ENCODE measurements at places on chromosomes 1 and 21.
A peak's percentile ranks its signal among the peaks of the same experiment; 100 is the strongest.

DNA sequence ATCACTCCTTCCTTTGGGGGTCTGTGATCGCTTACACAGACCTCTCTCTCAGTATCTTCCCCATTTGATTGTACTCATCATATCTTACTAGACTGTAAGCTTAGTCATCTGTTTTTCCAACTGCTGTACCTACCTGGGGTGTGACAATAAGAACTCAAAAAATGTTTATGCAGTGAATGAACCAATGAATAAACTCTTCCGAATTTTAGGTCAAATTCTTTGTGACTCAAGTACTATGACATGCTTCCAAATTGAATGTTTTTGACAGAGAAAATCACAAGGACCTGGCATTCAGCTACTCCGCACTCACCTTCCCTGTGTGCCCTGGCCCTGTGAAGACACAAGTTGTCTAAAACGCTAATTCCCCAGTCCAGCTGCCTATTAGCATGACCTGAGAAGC, 42.1 kb downstream of the TMCO4 start:
- no peak for DNase-seq

DNA sequence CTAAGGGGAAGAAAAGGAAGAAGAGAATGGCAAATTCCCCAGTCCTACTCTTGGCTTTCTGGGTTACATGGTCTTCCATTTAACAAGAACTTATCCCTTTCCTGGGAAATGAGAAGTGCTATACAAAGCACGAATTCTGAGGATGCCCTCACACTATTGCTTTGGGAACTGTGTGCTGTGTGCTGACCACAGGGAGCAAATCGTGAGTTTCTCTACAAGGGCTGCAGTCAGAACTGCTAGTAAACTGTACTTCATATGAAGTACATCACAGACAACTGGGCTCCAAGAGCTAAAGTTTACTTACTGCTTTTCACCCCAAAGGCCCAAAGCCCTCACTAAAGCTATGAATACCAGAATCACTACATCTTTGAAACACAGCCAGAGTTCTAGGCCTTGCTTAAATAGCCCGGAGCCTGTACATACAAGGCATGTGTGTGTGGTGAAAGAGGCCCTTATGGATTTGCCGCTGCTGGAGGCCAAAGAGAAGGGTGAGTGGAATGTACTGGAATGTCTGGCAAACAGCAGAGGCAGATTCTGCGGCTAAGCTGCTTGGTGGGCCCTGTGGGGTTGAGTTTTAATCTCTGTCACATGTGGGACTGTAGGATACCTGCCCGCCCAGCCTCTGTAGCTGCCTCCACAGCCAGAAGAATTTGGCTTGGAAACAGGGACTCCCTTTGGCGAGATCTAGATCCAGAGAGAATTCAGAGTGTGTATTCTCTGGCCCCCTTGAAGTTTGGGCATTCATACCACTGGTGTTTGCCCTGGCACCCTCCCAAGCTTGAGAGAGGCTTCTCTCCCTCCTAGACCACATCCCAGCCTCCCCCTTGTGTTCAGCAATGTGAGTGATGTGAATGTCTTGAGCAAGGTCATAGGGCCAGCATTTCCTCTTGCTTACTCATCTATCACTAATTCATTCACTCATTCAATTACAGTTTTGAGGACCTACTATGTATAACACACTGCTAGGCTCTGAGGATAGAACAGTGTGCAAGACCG, 21.9 kb upstream of the TRIM67 start:
- DNase-seq = no peak

GRCh38 chr1:237671935-237672334, 218.8 kb downstream of the ZP4 start:
- DNase-seq = no peak

- no peak for DNase-seq
Observed at GRCh38 chr1:152112101-152112884, 3.0 kb downstream of the TCHH start.

DNA sequence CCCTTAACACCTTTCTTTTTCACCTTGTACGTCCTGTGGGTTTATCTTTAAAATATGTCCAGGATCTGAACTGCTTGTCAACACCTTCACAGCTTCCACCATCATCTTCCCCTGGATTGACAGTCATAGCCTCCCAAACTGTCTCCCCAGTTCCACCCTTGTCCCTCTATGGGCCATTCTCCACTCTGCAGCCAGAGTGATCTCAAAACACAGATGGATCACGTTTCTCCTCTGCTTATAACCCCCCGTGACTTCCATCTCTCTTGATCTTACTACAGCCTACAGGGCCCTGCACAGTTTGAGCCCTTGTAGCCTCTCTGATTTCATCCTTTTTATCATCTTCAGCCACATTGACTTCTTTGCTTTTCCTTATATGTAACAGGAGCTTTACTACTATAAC, 4.3 kb downstream of the INSRR start:
- no peak for DNase-seq

GRCh38 chr1:155979597-155980343, 1.4 kb upstream of the ARHGEF2 start:
- DNase-seq = no peak

- no peak for DNase-seq
Observed at GRCh38 chr1:219177363-219177762, 3.7 kb downstream of the LYPLAL1 start.

DNA sequence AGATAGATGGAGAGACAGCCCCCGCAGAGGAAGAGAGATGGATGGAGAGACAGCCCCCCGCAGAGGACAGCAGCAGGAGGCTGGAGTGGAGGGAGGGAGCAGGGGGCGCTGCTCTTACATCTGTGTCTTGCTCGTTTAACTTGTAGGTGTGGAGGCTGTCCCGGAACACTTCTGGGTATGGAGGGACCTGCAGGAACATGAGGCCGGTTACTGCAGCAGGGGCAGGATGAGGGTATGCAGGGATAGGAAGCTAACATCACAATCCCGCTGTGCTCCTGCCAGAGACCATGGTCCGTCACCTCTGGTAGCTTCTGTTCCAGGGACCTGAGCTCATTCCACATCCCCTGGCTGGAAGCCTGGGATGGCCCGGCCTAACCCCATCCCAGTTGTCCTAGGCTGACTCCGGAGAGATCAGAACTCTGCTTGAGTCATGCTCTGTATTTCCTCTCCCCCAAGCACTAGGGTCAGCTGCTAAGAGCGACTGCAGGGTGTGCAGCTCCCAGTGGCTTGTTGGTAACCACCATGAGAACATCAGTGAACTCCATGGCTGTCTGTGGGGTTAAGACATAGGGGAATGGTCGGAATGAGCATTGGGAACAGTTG, 36.7 kb upstream of the GOLT1A start:
- no peak for DNase-seq

GRCh38 chr1:214349781-214350180, 68.8 kb downstream of the SMYD2 start:
- DNase-seq = no peak

DNA sequence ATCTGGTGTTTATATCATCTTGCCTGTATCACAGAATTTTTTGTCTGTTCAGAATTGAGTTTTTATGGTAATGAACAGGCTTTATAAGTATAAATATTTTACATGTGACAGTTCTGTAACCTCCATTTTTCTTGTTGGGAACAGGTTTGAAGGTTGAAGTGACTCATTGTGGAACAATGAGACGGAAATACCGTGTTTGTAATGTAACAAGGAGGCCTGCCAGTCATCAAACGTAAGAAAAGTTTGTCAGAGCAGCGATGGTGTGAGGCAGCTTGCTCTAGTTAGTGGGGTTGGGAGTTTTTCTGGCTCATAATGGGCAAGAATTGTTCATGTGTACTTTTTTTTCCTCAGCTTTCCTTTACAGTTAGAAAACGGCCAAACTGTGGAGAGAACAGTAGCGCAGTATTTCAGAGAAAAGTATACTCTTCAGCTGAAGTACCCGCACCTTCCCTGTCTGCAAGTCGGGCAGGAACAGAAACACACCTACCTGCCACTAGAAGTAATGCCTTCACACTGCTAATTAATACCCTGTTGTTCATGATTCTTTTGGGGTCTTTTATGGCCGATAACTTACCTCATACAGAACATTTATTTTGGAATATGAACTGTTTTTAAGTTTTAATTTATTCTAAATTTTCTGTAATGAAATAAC, 75.2 kb upstream of the TEKT2 start:
- no peak for DNase-seq

DNA sequence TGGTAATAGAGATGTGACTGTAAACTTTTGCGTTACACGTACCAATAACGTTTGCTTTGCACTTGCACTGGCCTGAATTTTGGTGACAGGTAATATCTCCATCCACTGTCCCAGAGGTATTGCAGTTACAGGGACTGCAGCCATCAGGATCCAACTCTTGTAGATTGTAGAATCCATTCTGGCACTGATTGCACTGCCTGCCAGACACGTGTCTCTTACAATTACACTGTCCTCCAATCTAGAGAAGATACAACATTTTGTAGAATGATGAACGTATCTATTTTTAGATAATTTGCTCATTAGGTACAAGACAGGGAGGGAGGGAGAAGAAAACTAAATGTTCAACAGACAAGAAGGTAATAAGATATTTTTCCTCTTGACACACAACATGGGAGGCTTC, 172.4 kb downstream of the USH2A start:
- DNase-seq = no peak

DNA sequence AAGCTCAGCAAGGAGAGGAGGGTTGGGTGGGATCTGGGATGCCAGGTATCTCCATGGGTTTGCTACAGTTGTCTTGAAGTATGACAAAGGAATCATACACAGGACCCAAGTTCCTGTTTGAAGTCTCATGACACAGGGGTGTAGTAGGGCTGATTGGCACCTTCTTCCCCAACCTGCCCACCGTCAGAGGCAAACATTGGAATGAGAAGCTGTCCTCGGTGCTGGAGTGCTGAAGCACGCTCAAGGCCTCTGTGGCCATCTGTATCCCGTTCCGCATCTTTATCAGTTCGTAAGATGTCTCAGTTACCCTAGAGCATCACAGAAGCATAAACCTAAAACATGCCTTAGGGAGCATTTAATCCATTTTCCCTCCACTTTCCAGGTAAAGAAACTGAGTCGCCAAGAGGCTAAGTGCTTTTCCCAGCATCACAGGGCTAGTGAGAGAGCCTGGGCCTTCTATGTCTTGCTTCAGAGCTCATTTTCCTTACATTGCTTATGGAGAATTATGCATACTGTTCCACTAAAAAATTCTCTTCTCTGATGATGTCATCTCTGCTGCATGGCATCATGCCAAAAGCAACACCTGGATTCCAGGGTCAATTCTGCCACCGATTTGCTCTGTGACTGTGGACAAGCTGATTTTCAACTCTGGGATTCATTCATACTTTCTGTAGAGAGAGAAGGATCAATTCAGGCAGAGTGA, 34.2 kb downstream of the VWA5B1 start:
- DNase-seq = no peak

- DNase-seq = no peak
Observed at GRCh38 chr1:213127074-213127473, 76.0 kb downstream of the RPS6KC1 start.

DNA sequence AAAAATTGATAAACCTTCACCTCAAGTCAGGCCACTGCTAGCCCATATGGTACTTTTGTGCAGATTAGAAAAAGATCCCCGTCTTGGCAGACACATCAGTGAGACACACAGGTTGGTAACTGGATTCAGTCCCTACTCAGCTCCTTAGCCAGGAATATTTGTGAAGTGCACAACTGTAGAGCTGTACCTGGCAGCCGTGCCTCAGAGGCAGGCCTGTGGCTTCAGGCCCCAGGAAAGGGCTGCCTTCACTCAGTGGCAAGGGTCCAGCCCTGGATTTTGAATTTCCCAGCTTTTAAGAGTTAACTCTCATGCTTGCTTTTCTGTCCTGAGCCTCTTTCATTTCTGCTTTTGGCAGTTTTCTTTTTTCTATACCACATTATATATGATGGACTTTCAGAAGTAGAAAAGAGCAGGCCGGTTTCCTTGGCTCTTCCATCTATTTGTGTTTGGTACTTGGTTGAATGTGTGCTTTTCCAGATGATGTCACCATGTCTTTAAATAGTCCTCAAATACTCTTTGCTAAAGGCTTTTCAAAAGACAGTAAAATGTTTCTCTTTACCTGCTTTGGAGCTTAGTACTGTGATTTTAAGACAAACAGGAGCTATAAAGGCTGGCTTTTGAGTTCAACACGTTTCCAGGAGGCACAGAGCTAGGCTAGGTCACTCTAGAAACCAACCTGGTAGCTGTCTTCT, 186.6 kb downstream of the AK5 start:
- no peak for DNase-seq

DNA sequence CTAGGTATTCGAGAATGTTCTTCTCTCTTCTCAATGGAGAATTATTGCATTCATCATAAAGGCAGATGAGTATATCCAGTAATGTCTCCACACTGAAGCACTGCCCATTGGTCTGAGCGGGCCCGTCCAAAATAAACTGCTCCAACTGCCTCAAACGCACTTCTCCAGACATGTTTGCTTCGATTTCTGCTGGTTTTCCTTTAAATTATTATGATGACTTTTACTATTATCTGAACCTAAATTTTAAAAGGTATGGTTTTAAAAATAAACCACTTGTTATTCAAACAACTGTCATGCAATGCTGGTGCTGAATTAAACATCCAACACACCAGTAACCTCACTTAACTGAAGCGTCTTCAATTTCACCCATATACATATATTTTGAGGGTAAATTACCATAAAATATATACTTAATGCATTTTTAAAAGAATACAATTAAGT, 1.3 kb downstream of the CDC42BPA start:
- no peak for DNase-seq

- DNase-seq = no peak
Observed at GRCh38 chr1:170765712-170766330, 101.9 kb downstream of the PRRX1 start.

- DNase-seq = no peak
Observed at GRCh38 chr1:227734546-227734855, 601 bp downstream of the JMJD4 start.

GRCh38 chr1:113146242-113147072, 73.5 kb downstream of the LRIG2 start:
- DNase-seq = peak; percentile 19

- no peak for DNase-seq
Observed at GRCh38 chr1:158809256-158809655, 21.9 kb upstream of the MNDA start.

DNA sequence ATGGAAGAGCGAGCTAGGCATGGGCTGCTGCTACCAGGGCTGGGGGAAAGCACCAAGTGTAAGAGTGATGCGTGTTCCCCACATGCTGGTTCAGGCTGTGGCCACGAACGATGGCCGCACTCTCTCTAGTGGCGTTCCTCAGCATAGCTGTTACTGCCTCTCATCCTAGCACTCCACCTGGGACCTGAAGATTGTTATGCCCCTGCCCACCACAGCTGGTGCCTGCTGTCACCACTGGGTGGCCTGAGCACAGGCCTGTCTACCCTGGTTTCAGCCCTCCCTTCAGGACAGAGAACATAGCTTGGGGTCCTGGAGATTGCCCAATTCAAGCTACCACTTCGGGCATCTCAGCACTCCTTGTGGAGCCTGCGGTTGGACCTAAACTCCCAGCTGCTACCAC, 80.1 kb upstream of the PDC start:
- no peak for DNase-seq

GRCh38 chr1:181133969-181134418, 45.5 kb downstream of the IER5 start:
- DNase-seq = no peak

DNA sequence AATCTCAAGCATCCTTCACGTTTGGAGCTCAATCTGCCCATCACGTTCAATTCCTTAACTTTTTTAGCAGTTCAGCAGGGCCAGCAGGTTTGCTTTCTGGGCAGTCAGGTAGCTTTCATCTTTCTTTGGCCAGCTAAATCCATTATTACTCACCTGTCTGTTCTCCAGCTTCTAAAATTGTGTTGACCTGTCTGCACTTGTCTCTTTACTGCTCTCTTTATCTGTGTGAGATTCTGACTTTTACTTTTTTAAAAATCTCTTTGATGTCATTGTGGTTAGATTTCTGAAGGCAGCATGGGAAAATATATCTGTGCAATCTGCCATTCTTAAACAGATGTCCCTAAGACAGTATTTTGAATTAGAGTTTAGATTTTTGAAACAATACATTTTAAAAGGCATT, 24.9 kb upstream of the CYYR1 start:
- no peak for DNase-seq

Measured in CD4-positive, alpha-beta T cell treated with Interleukin-12 subunit alpha and Interleukin-12 subunit beta, for 1 hour (primary cell).